ENCODE measurements at places on chromosomes 2 and 18.
A peak's percentile ranks its signal among the peaks of the same experiment; 100 is the strongest.

DNA sequence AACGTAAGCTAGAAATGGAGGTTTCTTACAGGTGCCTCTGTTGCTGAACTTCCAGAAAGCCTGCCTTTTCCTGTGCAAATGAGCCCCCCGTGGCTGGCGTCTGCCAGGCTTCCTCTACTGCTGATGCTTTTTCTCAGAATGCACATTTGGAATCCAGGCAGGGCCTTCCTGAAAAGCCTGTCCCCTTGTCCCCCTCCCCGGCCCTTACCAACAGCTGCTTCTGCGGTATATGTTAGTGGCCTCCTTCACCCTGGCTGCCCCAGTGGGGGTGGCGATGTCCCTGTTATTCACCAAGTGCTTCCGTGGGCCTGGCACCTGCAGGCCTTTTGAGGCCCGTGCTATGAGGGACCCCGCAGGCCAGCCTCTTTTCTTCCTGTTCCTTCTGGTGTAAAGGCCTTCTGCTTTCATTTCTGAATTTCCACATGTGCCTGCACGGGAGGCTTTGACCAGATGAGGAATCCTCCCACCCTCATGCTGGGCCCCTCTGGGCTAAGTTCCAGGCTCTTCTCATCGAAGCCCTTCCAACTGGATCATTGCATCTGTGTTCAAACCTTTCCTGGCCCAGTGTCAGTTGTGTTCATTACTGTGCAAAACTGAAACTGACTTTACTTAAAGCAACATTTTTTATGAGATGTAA, 10.4 kb downstream of the CNDP2 start:
- DNase-seq: no peak

DNA sequence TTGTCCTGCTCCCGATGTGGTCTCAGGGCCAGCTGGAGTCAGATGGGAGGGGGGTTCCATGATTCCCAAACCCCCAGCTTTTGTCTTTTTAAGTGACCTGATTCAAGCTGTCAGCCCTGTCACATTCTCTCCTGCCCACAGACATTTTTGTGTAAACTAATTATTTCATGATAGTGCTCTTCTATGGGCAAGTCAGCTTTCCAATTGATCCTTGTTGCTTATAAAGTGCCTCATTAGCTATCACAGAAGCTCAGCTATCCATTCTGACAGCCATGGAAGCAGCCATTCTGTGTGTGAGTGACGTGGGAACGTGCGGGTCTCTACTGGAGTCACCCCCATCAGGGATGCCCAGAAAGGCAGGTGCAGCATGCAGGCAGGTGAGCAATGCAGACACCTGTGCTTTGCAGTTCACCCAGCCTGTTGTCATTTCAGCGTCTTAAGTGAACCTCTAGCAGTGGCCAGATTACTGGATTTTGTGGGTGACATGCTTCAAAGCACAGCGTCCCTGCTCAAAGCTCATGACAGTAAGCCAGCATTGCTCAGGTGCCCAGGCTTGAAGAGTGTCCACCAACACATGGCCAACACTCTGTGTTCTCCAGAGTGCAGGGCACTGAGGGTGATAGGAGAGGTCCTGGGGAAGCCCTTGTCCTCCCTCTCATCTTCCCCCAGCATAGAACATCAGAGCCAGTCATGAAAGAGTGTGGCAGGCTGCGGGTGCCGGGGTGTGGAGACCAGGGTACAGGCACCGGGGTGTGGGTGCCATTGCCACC, 162.1 kb upstream of the SH3BP4 start:
- no peak for DNase-seq

DNA sequence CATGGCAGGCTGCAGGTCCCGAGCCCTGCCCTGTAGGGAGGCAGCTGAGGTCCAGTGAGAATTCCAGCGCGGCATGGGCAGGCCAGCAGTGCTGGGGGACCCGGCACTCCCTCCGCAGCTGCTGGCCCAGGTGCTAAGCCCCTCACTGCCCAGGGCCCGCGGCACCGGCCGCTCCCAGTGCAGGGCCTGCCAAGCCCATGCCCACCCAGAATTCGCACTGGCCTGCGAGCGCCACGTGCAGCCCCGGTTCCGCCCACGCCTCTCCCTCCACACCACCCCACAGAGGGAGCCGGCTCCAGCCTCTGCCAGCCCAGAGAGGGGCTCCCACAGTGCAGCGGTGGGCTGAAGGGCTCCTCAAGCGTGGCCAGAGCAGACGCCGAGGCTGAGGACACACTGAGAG, 158.5 kb upstream of the ACVR2A start:
- DNase-seq: no peak

- DNase-seq: no peak
Observed at GRCh38 chr2:95276244-95276887, 2.1 kb downstream of the PROM2 start.

- no peak for DNase-seq
Observed at GRCh38 chr2:37894047-37894446, 31.0 kb upstream of the RMDN2 start.

DNA sequence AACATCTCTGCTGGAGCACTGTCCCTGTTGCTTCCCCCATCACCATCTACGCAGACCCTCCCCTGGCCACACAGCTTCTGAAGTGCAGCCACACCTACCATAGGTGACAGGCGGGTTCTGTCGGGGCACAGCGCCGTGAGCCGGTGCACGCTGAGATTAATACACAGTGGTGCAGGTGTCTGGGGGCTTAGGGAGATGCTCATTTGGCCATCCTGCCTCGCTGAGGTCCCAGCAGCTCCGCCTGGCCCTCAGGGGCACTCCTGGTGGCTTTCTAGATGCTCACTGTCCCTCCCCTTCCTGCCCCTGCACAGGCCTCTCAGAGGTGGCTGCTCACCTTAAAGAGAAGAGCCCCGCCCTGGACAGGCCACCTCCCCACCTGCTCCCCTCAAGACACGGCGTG, 18.9 kb upstream of the RPL31 start:
- no peak for DNase-seq

DNA sequence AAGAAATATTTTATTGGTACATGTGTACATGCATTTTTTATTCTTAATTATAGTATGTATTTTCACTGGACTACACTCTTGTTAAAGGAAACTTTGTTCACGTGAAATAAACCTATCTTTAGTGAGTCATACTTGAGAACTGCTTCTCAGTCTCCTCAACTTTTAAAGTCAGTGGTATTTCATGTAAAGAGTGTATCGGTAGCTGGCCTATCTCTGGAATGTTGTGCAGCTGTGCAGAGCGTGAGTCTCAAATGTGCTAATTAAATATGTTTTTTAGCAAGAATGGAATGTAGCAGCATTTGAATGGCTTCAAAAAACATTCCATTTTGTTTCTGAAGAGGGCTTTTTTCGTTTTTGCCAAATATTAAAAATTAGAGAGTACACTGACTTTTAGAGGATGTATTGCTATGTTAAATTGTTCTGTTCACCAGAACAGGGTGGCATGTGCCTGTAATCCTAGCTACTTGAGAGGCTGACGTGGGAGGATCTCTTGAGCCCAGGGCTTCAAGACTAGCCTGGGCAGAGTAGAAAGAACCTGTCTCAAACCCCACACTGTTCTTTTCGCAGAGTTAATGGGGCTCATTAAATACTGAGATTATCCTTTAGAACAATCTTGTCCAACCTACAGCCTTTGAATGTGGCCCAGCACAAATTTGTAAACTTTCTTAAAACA, 14.3 kb downstream of the SPTBN1 start:
- DNase-seq: no peak

DNA sequence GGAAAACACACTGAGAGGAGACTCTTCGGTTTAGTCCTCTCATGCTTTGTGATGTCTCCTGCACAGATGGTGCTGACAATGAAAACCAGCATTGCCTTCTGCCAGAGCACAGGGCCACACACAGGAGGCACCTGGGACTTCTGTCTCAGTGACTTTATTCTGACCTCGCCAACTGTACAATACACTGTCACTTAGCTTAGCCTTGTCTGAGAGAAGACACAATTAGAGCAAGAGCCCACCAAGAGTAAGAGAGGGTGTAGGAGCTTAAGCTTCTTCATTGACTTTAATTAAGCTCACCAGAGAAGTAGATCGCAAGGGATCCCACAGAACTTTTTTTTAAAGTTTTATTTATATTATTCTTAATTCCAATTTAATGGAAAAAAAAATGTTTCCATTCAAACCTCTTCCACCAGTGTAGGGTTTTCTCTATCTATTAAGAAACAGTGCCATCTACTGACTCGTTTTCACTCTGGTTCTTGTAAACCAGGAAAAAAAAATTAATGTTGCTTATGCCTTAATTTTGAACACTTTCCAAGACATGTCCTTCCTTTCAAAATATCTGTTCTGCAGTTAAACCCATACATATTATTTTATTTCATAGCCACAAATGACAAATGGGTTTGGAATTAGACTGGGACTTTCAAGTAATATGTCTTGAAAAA, 42.4 kb upstream of the DDX18 start:
- no peak for DNase-seq

DNA sequence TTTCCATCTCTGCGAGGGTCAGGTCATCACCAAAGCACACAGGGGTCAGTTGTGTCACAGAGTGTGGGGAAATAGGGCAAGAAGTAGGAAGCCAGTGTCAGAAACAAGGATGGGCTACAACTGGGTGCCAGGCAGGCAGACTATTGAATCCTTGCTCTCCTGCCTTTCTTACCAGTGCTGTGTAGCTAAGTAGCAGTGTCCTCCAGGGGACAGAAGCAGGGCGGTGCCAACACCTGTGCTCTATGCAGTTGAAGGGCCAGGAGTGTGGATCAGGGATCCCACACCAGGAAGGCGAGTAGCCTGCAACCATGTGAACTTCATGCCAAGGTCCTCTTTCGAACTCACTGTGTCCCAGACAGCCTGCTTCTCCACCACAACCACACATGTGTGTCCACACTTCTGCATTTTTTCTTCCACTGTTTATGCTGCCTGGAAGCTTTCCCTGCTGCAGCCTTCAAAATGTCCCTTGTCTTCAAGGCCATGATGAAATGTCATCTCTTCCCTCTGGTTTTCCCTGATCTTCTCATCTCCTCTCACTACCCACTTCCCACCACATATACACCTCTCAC, 25.4 kb upstream of the REG3G start:
- no peak for DNase-seq

GRCh38 chr18:48663931-48664847, 125.4 kb downstream of the CTIF start:
- peak; percentile 58 for DNase-seq
